T-helper 17 cell (primary cell): ENCODE measurements at places on chromosomes 16 and 17. TPM values are rescaled to one million over a fixed set of nuclear protein-coding genes. Genes with fewer than 3 reads are reported as not detected.

VPS35L gene
- total RNA-seq = 47.6 TPM

FAHD1 gene
- 7.9 TPM for total RNA-seq

CDRT4 gene
- 5.0 TPM for total RNA-seq

C17orf100 gene
- 1.3 TPM for total RNA-seq

SULT1A2 gene
- total RNA-seq = not detected

TM4SF5 gene
- not detected for total RNA-seq

C16orf54 gene
- total RNA-seq = 172 TPM

HIC1 gene
- total RNA-seq = 4.6 TPM

BMERB1 gene
- 3.0 TPM for total RNA-seq

ERN2 gene
- total RNA-seq = not detected

GRIN2A gene
- not detected for total RNA-seq

TOP2A gene
- total RNA-seq = 6.4 TPM

TBC1D26 gene
- total RNA-seq = not detected

OGFOD3 gene
- 15.8 TPM for total RNA-seq

TMEM208 gene
- 27.9 TPM for total RNA-seq

KLHL10 gene
- total RNA-seq = not detected

CHP2 gene
- not detected for total RNA-seq

PRCD gene
- total RNA-seq = 1.1 TPM

PRDM7 gene
- total RNA-seq = not detected
